ENCODE measurements at places on chromosomes 6 and 20. TPM values are rescaled to one million over a fixed set of nuclear protein-coding genes. Genes with fewer than 3 reads are reported as not detected.

INSM1 gene
- not detected for total RNA-seq

- DNase-seq: no peak
Measured at GRCh38 chr6:163147994-163148393, 266.5 kb upstream of the QKI start.

- no peak for DNase-seq
Measured at GRCh38 chr20:1835186-1836035, 59.8 kb upstream of the SIRPA start.

ZSCAN23 gene
- total RNA-seq: 1.6 TPM

PRDM1 gene
- total RNA-seq: 1.4 TPM

DNA sequence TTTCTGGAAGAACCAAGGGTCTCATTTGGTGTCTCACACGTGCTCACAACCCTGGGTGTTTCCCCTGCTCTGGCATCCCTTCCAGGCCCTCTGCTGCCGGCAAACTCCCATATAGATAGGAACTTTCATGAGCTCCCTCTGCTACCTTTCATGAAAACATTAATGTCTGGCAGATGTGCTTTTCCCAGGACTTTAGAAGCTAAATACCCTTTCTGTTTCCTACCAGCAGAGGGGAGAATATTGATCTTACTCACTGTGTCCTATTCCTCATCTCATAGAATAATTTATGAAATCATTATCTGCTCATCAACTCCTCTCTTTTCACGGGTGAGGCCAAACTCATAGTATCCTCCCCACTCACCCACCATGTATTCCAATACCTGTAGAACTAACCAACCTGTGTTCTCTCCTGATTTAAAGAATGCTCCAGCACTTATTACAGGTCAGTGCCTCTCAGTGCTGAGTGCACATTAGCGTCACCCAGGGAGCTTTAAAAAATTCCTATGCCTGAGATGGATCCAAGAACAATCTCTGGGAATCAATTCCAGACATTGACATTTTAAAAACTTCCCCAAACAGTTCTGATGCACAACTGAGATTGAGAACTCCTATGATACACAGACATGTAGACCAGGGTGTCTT is 298.5 kb upstream of the JAG1 start:
- no peak for DNase-seq

SLC22A2 gene
- total RNA-seq: not detected

DNA sequence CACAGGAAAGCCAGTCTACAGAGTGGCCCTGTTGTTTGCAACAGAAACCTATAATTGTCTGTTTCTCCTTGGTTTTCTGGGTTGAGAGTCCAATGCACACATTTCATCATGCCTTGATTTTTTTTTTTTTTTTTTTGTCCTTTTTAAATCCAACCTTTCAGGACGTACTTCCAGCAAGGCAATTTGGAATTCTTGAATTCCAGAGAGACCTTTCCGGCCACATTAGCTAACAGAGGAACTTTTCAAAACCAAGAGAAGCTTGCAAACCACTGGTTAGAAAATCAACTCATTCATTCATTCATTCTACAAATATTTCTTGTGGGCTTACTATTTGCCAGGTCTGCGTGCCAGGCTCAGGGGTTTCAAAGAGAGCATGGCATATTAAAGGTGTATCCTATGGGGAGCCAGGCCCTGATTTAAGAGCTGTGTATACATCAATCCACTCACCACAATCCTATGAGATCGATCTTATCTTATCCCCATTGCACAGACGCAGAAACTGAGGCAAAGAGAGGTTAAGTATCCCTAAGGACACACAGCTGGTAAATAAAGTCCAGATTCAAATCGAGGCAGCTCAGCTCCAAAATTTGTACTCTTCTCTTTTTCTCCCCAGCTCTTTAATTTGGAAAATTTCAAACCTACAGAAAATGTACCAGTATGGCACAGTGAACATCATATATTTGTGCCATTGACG is 43.0 kb downstream of the EYA2 start:
- no peak for DNase-seq

DNA sequence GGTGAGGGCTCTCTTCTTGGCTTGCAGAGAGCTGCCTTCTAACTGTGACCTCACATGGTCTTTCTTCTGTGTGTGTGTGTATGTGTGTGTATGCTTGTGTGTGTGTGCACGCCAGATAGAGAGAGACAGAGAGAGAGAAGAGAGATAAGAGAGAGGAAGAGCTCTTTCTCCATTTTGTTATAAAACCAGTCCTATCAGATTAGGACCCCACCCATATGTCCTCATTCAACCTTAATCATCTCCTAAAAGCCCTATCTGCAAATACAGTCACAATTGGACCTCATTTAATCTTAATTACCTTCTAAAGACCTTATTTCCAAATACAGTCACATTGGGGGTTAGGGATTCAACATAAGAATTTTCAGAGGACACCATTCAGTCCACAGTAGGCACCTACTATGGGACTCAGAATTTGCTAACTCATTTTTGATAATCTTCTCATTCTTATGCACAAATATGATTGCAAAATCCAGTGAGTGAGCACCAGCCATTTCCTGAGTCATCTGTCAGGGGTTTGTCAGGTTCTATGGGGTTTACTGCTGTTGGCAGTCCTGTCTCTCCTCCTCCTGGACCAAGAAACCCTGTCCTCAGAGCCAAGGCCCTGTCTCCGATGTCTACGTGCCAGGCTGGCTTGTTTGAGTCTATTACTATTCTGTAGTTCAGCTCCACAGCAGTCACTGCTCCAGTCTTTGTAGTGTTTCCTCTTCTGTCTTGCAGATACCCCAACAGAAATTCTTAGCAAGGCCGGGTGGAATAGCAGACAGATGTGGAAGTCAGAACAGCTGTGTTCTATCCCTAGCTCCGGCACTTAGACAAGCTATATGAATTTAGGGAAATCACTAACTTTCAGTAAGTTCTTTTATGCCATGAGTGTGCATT is 59.0 kb upstream of the FAM184A start:
- DNase-seq: no peak

- no peak for DNase-seq
Measured at GRCh38 chr6:160379466-160379865, 31.3 kb downstream of the SLC22A3 start.

GRCh38 chr6:93644611-93645010 is 225.3 kb upstream of the EPHA7 start:
- DNase-seq: no peak

GRCh38 chr6:43668151-43669028 is 19.2 kb downstream of the MRPS18A start:
- DNase-seq: peak; percentile 58

- no peak for DNase-seq
Measured at GRCh38 chr6:21186479-21187055, 407.0 kb upstream of the SOX4 start.

DNA sequence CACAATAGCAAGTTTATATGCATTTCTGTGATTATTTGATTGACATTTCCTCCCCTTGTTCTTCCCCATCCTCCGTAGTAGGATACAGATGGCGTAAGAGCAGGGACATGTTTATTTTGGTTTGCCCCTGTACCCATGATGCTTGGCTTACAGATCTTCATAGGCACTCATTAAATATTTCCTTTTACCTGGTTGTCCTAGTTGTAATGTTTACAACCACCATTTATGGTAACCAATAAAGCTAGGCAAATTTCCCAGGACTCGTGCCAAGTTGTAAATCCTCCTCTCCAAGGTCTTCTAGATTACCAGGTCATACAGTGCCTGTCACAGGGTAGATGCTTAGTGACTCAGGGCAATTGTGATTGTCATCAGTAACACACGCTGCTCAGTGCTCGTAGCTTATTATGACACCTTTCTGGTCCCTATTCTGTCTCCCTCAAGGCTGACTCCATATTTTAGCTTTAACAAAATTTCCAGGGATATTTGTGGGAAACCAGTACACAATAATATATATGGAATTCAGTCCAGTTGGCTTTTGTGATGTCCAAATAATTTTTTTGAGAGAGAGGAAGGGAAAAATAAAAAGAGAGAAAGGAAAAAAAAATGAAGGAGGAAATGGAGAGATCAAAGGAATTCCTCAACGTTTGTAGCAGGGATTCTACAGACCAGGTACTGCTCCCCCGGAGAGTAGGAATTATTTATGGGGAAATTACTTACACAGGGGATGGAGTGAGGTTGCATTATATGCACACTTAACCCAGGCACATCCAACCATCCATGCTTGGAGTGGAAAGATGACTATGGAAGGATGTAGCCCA is 24.6 kb downstream of the CYP24A1 start:
- no peak for DNase-seq

LY6G6C gene
- not detected for total RNA-seq

DNA sequence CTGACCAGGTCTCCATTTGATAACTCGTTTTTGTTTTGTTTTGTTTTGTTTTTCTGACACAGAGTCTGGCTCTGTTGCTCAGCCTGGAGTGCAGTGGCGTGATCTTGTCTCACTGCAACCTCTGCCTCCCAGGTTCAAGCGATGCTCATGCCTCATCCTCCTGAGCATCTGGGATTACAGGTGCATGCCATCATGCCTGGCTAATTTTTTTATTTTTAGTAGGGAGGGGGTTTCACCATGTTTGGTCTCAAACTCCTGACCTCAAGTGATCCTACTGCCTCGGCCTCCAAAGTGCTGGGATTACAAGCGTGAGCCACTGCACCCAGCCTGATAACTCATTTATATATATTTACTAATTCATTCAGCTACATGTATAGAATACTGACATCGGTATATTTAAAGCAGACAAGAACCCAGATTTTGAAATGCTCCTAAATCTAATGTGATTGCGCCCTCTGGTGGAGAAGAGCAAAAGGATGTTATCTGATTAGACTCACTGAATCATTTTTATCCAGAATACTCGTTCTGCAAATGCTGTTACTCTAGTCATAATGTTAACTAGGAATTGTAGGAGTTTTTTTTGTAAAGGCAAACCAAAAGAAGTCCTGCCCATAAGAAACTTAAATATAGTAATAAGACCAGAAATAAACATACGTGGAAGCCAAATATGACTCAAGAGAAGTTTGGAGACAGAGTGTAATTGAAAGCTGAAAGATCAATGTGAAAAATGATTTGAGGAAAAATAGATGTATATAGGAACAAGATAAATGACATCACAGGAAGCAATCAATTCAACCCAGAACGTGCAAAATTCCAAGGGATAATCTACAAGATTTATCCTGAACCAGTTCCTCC is 5.3 kb upstream of the COL12A1 start:
- peak; percentile 33 for DNase-seq

DNA sequence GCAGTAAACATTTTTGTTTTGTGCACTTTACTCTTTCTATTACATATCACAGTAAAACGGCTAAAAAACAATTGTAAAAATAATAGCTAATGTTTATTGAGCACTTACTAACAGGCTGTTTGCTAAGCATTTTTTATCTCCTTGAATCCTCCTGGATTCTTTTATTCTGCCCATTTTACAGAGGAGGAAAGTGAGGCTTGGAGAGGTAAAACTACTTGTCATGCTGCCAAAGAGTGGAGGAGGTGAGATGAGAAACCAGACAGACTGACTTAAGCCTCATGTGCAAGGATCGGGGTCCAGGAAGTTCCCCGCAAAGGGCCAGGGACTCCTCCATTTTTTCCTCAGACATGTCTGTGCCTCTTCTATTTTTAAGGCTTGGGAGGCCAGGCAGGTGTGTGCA is 63.6 kb downstream of the DLGAP4 start:
- DNase-seq: no peak

DNA sequence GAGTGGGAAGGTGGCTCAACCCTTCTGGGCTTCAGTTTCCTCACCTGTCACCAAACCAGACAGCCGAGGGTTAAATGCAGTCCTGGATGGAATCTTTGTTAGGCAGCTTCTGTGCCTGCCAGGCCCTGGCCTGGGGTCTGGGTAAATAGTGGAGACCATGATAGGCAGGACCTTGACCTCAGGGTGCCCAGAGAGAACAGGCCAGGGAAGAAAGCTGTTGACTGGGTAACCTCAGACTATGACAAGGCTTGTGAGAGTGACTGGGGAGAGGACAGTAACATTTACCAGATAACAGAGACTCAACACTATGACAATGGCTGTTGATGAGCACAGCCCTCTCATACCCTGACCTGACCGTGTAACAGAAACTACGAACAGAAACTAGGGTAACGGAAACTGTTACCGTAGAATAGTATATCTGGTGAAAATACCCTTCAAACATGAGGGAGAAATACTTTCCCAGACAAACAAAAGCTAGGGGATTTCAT is 218.3 kb downstream of the PREX1 start:
- no peak for DNase-seq

DNA sequence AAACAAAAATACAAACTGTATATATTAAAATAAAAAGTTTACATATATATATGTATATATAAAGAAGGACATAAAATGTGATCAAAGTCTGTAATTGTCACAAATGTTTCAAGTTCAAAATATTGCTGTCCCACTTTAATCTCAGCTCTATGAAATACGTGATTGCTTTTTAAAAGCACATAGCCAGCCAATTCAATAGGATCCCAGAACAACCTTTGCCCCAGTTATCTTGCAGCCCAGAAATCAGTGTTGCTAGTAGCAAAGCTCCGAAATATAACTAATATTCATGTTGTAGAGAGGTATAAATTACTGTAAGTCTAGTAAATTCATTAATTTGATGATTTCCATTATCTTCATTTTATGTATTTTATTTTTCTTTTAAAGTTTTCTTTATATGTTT is 114.6 kb downstream of the ELOVL4 start:
- no peak for DNase-seq

DNA sequence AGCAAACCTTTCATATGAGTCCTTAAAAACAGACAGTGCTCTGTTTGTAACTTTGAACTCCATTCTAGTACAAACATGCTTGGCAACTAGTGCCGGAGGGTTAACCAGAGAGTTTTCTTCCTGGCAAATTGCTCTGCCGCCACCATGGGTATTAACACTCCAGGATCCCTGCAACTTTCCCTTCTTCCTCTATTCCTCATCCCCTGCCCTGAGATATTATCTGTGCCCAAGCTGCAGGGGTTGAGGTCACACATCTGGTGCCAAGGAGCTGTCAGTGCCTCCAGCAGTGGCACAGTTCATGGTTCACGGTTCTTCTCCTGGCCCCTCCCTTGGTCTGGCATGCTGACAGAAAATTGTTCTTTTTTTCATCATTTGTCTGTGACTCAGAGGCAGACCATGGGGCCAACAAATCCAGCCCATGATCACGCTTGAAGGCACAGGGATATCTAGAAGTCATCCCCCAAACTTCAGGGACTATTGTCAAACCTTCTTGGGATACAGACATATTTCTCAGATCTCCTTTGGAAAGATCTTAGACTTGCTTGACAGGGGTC is 77.5 kb downstream of the ATXN1 start:
- DNase-seq: peak; percentile 60

LST1 gene
- not detected for total RNA-seq

PAK1IP1 gene
- total RNA-seq: 8.8 TPM

PACRG gene
- 9.7 TPM for total RNA-seq

DNA sequence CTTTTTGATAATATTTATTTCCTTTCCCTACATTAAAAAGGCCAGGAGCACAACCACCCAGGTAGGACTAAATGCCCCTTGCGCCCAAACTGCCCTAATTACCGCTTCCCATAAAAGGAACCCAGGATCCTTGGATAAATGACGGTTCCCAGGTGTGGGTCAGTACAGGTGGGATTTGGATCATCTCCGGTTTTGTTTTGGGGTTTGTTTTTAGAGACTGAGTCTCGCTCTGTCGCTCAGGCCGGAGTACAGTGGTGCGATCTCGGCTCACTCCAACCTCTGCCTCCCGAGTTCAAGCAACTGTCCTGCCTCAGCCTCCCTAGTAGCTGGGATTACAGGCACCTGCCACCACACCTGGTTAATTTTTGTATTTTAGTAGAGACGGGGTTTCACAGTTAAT is 28.4 kb downstream of the ZNF217 start:
- DNase-seq: no peak

GRCh38 chr6:153959276-153959675 is 79.8 kb upstream of the OPRM1 start:
- no peak for DNase-seq

All from heart left ventricle (tissue), 16 donors.